ENCODE measurements at places on chromosomes 12 and 14.
A peak's percentile ranks its signal among the peaks of the same experiment; 100 is the strongest.

DNA sequence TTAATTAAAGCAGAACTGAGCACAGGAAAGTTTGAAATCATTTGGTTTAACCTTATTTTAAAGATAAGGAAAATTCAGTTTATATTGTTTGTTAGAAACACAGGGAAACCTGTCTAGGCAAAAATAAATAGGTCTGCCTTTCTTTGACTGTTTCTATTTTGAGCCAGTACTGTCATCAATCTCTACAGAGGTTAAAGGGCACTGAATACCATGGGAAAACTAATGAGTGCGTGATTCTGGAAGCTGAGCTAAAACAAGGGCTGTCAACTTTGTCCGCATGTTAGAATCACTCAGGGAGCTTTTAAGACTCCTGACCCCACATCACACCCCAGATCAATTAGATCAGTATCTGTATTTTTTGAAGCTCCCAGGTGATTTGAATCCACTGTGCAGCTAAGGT is 38.8 kb downstream of the NOPCHAP1 start:
- DNase-seq: no peak

GRCh38 chr12:24499151-24500146 is 449.5 kb downstream of the BCAT1 start:
- DNase-seq: no peak

DNA sequence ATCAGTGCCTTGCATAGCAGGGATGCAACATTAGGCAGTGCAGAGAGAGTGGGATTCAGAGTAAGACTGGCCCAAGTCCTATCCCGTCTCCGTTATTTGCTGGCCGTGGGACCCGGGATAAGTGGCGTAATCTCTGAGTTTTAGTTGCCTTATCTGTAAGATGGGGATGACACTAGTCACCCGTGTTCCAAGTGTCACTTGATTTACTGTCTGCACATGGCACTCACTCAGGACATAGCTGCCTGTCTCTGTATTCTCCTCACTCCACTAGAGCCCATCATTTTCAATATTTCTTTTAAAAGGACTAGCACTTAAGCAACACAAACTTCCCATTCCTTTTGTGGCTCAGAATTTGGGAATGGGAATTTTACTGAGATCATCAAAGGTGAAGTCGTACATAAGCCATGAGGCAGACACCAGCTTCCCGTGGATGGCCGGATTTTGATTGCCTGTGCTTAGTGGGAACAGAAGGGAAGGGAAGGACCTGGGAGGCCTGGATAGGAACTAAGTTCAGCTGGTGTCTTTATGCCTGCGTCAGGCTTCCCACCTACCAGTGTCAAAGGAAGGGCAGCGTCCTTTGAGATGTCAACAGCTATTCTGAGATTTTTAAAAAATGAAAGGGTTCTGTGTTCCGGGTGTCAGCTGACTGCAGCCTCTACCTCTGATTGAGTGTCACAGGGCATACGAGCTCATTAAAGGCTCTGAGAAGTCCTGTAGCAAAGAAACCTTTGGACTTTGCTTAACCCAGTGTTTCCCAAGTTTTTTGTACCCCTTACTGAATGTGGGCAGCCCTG is 361.4 kb downstream of the CACNA1C start:
- no peak for DNase-seq

- peak; percentile 22 for DNase-seq
Measured at GRCh38 chr12:66860752-66861750, 182.2 kb upstream of the GRIP1 start.

DNA sequence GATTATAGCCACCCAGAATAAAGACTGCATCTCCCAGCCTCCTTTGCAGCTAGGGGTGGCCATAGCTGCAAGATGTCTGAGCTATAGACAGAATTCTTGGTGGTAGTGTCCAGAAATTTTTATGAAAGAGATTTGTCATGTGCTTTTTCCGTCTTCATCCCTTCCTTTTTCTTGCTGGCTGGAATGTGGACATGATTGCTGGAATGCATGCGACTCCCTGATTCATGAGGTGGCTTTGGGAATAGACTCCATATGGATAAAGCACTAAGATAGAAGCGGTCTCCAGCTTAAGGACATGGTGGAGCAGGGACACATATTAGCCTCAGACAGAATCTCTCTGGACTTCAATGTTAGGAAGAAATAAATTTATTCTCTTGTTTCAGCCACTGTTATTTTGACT is 10.0 kb upstream of the HSPB8 start:
- DNase-seq: no peak

- DNase-seq: no peak
Measured at GRCh38 chr12:6539707-6540134, 5.4 kb downstream of the GAPDH start.
